GM04504 (cell line): ENCODE measurements at places on chromosomes 1 and 21.

DNA sequence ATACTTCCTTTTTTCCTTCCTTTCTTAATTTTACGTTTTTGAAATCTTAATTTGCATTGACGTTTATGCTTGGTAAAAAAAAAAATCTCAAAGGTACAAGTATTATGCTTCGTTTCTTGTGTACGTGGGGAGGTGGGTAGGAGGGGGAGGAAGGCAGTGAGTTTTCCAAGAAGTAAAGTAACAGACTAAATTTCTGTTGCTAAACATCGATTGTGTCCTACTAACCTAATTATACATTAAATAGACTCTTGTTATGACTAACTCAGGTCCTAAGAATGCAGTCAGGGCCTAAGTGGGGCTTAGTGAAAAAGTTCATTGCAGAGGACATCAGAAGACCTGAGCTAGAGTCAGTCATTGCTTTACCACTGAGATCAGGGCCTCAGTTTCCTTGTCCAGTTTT lies 17.5 kb downstream of the NEK7 start:
- no peak for DNase-seq

- DNase-seq = no peak
Observed at GRCh38 chr1:12756273-12756672, 10.3 kb downstream of the CFAP107 start.

DNA sequence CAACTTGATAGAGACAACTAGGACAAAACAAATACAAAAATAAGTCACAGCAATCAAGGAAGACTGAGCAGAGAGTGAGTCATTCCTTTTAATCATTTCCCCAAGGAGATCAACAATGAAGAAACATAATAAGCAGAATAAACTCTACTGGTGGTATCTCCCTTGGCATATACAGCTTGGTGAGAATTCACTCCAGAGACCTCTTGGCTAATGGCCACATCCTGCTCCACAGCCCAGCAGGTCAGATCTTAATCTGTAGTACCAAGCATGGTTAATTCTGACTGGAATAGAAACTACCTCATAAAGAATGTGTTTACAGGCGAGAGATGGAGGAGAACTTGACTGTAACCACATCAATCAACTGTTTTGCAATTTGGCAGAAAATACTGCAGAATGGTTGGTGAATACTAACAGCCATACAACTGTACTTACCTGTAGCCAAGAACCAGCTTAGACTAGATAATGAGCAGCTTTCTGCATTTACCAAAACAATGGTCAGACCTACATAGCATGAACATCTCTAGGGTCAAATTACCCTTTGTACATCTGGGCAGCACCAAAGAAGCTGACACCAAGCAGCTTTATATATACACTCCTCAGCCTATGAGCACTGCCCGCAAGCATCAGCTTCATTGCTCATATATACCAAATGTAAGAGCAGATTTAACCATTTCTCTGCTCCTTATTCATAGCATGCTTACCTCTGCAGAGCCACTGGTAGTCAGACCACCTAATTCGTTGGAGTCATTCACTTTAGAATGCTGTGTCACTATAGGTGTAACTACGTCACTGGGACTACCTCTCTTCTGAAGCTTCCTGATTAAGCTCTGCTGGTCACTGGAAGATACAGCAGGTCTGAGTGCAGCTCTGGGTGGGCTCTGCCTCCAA lies 51.0 kb downstream of the KIAA0319L start:
- peak; percentile 80 for DNase-seq

GRCh38 chr1:151653397-151653796 lies 41.5 kb downstream of the SNX27 start:
- DNase-seq = peak; percentile 24

GRCh38 chr1:174954073-174954460 lies 45.7 kb upstream of the CACYBP start:
- no peak for DNase-seq

GRCh38 chr1:76293831-76294230 lies 219.3 kb downstream of the ST6GALNAC3 start:
- no peak for DNase-seq

DNA sequence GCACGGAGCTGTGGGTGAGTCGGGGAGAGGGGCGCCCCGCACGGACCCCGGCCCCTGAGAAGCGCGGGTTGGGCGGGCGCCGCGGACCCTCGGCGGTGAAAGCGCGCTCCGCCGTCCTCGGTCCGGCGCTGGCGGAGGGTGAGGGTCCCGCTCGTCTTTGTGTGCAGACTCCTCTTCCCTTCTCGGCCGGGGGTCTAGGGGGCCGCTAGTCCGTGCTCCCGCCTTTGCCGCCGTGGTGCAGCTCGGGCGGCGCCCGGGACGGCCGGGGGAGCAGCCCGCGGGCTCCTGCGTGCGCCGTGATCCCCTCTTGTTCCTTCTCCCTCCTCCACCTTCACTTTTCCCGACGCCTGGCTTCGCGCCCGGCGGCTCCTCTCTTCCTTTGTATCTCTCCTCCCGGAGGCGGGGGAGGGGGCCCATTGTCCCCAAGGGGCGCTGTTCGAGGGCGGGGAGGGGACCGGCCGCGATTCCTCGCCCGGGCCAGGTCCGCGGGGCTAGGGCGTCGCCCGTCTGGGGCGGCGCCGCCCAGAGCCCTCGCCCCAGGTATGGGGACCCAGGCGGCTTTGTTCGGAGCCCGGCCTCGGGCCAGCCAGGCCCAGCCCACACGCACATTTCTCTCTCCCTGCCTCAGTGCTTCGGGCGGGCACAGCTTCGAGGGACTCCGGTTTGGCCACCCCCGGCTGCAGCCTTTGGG lies 519 bp downstream of the FNBP1L start:
- no peak for DNase-seq

- DNase-seq = peak; percentile 57
Observed at GRCh38 chr1:87826681-87827251, 498.1 kb downstream of the LMO4 start.

GRCh38 chr1:72557446-72558049 lies 275.2 kb upstream of the NEGR1 start:
- peak; percentile 4 for DNase-seq

GRCh38 chr1:68117416-68117815 lies 67.0 kb upstream of the DIRAS3 start:
- no peak for DNase-seq

DNA sequence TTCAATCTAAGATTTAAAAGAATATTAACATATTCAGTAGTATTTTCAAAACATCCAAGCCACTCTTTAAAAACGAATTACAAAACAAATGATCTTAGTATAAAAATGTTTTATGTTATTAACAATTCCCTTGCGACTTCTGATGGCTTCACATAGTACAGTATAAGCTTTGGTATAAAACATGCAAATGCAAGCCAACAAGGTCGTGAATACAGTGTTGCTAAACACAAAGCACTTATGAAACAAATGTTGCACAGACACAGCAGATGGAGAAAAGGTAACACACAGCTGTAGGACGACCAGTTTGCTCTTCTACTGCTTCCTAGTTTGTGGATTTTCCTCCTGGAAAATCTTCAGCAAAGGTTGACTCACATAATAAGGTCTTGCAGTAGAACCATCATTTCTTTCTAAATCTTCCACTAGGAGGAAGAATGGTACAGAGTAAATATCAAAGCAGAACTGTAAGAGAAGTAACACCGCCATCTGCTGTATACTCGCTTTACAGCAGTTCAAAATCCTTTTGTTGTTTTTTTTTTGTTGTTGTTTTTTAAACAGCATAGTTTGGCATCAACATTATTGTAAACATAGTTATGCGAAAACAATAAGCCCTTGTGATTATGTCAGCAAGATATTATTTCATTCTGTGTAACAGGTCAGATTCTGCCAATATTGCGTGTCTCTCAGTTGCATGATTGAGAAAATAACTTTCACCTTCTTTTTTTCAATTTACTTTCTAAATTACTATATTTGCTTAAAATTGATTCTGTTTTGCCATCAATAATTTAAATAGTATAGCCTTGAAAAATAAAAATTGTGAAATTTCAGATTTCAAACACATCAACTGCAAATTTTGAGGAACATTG lies 69.5 kb downstream of the LHX8 start:
- peak; percentile 18 for DNase-seq

DNA sequence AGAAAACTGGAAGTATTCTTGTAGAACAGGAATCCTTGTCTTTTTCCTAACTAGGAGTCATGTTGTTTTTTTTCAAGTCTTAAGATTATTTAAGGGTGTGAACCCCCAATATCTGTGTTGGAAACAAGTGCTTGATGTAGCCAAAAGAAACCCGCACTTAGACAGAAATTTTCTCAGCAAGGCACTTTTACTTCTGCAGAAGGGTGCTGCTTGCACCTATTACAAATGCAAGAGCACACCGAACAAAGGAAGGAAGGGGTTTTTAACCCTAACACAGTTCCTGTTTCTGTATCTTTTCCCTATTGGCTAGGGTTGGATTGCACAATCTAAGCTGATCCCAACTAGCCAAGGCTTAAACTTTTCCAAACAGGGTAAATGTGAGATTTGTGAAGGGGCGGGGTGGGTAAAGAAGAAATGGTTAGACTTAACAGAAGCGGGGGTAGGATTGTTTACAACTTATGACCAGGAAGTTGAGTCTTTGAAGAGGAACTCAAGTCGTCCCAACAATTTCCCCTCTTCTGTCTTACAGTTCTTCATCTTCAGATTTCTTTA lies 75.1 kb downstream of the ZFYVE9 start:
- no peak for DNase-seq

- DNase-seq = no peak
Observed at GRCh38 chr1:59081795-59082194, 215.1 kb upstream of the FGGY start.

- no peak for DNase-seq
Observed at GRCh38 chr1:161218301-161219077, 3.4 kb downstream of the FCER1G start.

GRCh38 chr1:65424573-65424889 lies 4.1 kb downstream of the LEPR start:
- DNase-seq = no peak

DNA sequence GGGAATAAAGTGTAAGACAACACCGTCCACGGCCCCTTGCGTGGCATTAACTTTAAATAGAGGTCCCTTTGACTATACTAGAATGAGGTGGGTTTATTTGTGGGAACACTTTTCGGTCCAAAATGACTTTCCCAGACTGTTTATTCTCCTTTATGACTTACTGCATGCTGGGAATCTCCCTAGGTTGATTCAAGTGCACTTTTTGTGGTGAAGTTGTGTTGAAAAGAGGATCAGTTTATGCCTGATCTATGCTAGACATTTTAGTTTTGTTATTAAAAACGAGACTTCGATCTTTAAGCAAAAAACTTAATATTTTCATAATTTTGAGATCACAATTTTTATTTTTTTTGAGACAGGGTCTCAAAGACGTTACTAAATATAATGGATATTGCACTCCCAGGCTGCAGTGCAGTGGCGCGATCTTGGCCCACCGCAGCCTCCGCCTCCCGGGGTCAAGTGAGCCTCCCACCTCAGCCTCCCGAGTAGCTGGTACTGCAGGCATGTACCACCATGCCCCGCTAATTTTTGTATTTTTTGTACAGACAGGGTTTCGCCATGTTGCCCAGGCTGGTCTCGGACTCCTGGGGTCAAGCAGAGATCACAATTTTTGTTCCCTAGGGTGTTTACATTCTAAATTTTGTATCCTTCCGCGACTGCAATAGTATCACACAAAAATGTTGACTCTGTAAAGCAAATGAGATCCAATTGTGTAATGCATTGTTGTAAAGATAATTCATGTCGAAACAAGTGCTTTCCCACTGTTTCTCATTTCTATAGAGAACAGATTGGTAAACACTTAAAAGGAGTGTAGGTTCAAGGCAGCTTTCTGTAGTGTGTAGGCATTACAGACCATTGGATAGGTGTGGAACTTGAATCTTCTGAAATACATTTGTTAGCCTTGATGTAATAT lies 1.6 kb downstream of the CDC42 start:
- DNase-seq = no peak

DNA sequence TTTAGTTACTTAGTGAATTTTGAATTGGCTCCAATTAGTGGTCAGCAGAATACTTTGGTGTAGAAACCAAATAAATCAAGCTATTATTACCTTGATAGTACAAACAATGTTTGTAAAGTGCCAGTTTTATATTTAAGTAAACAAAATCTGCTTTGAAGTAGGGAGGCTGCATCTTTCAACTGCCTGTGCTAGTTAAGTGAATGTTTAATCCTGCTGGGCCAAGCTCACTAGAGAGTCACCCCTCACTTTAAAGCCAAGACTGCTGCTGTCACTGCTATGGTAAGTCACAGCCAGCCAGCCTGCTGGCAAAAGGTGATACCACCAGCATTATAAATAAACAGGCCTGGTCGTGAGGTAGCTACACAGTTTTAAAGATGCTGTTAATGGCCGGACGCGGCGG lies 10.3 kb upstream of the CFAP126 start:
- DNase-seq = no peak

GRCh38 chr1:41917076-41917475 lies 1.6 kb downstream of the HIVEP3 start:
- DNase-seq = no peak

- DNase-seq = no peak
Observed at GRCh38 chr1:28887419-28887834, 26.9 kb upstream of the EPB41 start.
